ENCODE measurements at places on chromosomes 2 and 18.

DNA sequence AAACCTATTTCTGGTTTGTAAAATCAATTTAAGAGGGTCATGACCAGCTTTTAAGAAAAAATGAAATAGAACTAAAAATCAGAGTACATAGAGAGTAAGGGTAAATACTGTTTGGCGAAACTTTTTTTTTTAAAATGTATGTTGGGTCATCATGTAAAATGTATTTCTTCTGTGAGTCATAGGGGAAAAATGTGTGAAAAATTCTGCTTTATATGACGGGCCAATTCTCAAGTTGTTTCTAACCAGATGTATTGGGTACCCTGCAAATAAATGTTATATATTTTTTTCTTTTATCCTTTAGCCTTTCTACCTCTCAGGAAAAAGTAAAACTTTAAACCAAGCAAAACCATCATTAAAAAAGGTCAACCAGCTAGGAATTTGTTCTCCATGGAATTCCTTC, 13.9 kb downstream of the AFTPH start:
- peak; percentile 28 for DNase-seq

GRCh38 chr2:216578325-216578724, 54.9 kb upstream of the IGFBP2 start:
- no peak for DNase-seq

GRCh38 chr2:232400256-232401015, 6.2 kb upstream of the ALPG start:
- DNase-seq, result no peak

- no peak for DNase-seq
Measured at GRCh38 chr2:236592821-236593220, 23.2 kb downstream of the ACKR3 start.

DNA sequence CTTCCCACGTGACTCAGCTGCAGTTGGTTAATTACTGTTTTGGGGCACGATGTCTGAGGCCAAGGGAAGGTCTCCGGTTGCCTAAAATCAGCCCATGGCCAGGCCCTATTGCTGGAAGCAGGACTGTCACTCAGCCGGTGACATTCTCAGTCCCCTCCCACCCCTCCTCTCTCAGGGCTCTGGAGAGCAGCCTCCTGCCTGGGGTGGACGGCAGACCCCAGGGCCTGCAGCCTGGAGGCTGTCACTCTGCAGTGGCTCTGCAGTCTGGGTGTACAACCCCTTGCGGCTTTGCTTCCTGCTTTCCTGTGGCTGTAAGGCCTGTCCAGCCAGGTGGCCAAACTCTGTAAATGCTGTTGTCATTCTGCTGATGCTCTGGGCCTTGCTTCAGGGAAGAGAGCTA, 32.8 kb downstream of the ZBTB7C start:
- DNase-seq, result no peak

GRCh38 chr2:39243469-39244123, at the start of gene CDKL4:
CDKL4 (minus strand) TSS chr2:39243970.
- DNase-seq, result no peak

- no peak for DNase-seq
Measured at GRCh38 chr2:70036290-70036689, 51.0 kb upstream of the PCBP1 start.

GRCh38 chr2:215332872-215333595, 21.2 kb downstream of the ATIC start:
- no peak for DNase-seq

DNA sequence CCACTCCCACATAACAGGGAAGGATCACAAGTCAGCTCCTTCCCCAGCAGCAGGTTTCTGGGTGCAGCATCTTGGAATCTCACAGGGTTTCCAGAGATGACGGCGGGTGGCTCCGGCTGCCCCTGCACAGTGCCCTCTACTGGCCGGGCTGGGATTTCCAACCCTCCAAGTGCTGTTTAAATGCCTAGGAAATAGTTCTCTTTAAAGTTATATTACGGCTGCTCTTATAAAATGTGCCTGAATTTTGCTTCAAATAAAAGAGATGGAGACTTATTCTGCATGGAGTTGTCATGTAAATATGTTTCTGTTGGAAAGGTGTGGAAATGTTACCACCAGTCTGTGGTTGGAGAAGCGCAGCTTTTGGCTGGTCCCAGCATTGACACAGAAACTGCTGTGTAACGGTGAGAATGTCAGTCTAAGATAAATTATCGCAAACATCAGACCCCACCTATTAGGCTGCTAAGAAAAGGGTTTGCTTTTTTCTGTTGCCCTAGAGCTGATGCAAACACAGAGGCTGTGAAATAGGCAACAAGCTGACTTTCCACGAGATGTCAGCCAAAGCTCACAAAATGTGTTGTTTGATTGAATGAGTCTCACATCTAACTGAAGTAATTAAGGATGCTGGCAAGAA, 3.3 kb upstream of the HJURP start:
- DNase-seq, result no peak

GRCh38 chr18:6487968-6488367, 73.3 kb upstream of the L3MBTL4 start:
- DNase-seq, result no peak

- no peak for DNase-seq
Measured at GRCh38 chr2:101193033-101193626, 41.9 kb upstream of the TBC1D8 start.

DNA sequence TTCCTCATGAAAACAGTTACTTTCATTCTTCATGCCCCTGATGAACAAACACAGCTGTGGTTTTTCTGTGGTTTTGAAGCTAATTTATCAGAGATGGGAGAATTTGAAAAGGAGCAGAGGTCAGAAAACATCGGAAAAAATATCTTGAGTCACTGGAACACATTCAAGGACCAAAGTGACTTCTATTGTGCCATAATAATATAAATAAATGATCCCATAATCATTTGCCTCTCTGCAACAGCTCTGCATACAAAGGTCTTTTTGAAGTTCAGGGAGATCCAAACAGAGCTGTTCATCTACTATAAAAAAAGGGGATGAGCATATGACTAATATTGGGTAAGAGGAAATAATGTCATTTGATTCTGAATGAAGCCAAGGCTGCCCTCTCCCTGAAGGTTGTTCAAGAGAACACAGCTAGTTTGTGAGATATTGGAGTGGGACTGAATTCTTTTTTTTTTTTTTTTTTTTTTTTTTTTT, 201.3 kb upstream of the GALNT5 start:
- DNase-seq, result no peak

- DNase-seq, result no peak
Measured at GRCh38 chr2:205293559-205293958, 388.7 kb upstream of the NRP2 start.

DNA sequence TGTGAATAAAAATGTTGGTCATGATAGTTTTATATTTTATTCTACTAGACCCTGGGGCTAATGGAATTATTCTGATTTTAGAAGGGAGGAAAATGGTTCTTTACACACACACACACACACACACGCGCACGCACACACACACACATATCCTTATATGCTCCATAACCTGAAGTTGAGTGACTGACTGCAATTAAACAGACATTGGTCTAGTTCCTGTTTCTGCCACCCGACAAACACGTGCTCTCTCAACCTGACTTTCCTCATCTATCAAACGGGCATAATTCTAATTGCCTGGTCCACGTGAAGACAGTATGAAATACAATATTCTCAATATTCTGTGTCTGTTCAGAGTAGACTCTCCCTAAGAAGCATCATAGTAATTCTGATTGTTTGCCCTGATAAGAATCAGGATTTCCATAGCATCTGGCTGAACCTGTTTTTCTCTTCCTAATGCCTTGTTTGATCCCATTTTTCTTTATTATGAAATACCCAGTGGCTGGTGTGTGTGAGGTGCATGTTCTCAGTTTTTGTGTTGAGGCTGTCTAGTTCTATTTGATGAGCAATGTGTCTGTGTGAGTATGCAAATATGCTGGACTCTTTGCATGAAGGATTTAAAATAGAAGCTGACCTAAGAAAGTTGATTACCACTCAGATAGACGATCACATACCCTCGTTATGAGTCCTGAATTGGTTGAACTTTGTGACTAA, 51.0 kb downstream of the SETBP1 start:
- DNase-seq, result no peak

- DNase-seq, result no peak
Measured at GRCh38 chr2:217714287-217714751, 288.5 kb downstream of the TNS1 start.

- no peak for DNase-seq
Measured at GRCh38 chr2:85468096-85468703, 49.7 kb downstream of the SH2D6 start.

- DNase-seq, result no peak
Measured at GRCh38 chr2:218029366-218030360, 26.9 kb upstream of the TNS1 start.

DNA sequence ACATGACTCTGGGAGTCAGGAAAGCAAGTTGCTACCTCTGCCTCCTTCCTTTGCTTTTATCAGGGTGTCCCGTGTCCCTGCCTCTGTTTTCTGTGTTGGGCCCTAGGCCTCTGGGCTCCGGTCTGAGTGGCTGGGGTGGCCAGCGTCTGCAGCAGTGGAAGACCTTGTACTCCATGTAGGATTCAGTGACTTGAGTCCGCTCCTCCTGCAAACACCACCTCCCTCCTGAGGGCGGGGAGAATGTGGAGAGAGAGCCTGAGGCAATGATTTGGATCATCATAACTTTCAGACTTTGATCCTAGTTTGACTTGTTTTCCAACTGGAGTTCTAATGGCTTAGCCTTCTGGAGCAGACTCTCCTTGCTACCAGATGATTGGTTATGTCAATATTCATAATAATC, 30.8 kb downstream of the ATP6V1C2 start:
- no peak for DNase-seq

- DNase-seq, result no peak
Measured at GRCh38 chr2:202494300-202495229, 118.4 kb downstream of the BMPR2 start.

GRCh38 chr2:86221066-86221684, 21.9 kb downstream of the MRPL35 start:
- peak; percentile 19 for DNase-seq

DNA sequence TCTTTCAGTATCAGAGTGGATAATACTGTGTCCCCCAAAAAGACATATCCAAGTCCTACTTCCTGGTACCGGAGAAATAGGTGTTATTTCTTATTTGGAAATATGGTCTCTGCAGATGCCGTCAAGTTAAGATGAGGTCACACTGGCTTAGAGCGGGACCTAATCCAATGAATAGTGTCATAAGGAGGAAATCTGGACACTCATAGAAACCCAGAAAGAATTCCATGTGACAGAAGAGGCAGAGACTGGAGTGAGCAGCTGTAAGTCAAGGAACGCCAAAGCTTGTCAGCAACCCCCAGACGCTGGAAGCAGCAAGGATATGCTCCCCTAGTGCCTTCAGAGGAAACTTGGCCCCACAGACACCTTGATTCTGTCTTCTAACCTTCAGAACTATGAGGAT, 69.8 kb downstream of the CCBE1 start:
- DNase-seq, result no peak

DNA sequence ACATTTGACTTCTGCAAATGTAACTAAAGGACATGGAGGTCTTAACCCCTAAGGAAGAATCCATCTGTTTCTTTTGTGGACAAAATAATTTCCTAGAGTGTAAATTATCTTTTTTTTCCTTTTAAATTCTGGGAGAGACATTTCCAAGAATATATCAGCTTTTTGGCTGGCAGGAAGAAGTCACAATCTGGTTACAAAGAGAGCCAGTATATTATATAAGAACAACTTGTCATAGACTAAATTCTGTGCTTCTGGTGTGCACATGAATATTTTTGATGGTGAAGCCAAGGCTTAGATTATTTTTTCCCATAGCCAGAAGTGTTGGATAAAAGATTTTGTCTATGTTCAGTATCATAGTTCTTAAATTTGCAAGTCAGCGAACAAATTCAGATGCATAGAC, 500.6 kb downstream of the XIRP2 start:
- no peak for DNase-seq

- no peak for DNase-seq
Measured at GRCh38 chr2:226905718-226906117, 69.9 kb downstream of the RHBDD1 start.

GRCh38 chr2:42324244-42324643, 36.8 kb downstream of the COX7A2L start:
- no peak for DNase-seq

GRCh38 chr2:9774266-9774665, 69.0 kb upstream of the TAF1B start:
- DNase-seq, result no peak

- no peak for DNase-seq
Measured at GRCh38 chr18:10291568-10291981, 162.9 kb upstream of the APCDD1 start.

DNA sequence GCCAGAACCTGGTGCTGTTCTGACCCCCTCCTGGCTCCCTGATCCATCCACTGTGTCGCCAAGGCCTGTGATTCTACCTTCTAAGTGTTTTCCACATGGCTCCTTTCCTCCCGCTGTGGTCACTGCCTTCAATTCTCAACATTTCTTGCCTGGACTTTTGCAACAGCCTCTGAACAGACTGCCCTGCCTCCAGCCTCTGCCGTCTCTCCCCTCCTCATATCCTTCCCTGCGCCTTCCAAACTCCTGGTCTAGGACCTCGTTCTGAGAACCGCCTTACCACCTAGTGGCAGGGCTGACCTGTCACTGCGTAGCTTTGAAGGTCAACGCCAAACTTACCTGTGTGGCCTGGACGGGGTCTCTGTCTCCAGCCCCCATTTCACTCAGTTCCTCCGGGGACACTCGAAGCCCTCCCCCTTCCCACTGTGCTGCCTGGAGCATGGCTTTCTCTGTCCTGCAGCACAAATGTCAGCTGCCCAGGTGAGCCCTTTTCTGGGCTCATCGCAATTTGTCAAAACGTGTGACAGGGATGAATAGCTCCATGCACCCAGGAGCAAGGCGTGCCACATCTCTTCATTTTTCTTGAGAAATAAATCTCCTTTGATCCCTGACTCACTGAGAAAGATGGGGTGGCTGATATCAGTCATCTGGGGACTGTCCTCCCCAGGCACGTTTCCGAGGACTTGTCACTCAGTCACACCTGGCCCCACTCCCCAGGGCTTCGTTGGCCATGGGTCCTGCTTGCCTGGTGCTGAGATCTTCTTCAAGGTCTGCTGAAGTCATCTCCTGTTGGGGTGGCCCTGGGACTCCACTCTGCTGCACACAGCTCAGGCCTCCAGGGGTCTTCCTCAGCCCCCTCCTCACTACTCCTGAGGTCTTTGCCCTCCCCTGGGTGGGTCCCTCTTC, 46.7 kb downstream of the LDLRAD4 start:
- no peak for DNase-seq

DNA sequence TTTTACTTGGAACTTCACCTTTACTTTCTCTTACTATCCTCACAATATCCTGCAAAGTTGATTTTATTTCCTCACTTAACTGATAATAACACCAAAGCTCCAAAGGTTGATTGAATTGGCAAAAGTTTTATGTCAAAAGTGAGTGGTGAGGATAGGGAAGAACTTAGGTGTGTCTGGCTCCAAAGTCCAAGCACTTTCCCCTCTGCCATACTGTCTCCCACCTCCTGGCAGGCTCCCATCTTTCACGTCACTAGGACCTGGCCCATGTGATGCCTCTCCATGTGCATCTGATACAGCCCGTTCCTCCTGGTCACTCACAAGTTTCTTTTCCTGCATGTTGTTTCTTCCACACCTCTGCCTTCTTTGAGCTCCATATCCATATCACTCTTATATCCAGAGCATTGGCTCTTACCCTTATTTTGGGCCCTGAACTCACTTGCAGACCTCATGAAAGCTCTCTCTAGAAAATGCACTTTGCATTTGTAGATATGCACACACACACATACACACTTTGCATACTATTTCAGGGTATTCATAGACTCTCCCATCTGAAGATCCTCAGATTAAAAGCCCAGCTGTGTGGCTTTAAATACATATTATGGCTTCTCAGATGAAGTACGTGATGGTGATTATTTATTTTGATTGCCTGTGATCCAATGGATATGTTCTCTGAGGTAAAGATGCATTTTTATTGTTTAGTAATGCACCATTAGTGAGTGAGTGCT, 12.3 kb downstream of the MEP1B start:
- DNase-seq, result no peak

- DNase-seq, result no peak
Measured at GRCh38 chr2:121475811-121476571, 54.7 kb upstream of the RNU4ATAC start.

- no peak for DNase-seq
Measured at GRCh38 chr2:160694221-160694620, 200.6 kb upstream of the RBMS1 start.
